ENCODE measurements at places on chromosomes 5 and 9.

- DNase-seq: no peak
Observed at GRCh38 chr5:146718609-146719008, 159.9 kb downstream of the PPP2R2B start.

GRCh38 chr9:14345354-14346230 lies 31.7 kb upstream of the NFIB start:
- no peak for DNase-seq

- peak; percentile 27 for DNase-seq
Observed at GRCh38 chr9:74496819-74497747, at the start of gene RORB. TSS of gene RORB (plus strand) at chr9:74497335. CDS start at chr9:74497977, 642 bp downstream.

- no peak for DNase-seq
Observed at GRCh38 chr9:3909966-3910650, 384.3 kb upstream of the RFX3 start.

DNA sequence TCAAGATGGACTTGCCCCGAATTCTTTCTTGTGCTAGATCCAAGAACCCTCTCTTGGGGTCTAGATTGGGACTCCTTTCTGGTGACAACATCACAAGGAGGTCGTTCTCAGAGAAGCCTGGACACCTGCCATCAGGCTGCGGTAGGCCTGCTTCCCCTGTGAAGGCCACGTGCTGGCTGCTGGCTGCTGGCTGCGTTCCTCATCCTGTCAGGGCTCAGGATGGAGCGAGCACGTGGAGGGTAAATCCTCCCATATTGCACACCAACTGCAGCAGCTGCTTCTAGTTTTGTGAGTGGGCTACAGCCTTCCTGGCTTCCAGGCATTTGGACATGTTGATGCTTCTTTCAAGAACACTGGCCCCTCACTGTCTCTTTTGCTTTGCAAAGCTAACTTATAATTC lies 95.6 kb downstream of the HSPA4 start:
- DNase-seq: no peak

DNA sequence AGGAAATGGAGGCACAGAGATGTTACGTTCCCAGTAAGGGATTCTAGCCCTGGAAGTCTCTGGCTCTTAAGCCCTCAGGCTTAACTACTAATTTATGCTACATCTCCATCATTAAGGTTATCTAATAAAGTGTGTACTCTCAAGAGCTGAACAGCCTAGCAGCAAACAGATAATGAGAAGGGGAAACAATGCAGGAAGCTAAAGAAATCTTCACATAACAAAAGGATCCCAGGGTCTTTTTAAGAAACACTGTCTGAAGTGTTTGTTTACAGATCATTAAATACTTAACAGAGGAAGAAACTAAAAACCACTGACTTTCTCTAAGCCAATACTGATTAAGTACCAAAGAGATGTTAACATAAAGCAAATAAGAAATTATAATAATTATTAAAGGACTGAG lies 129.0 kb downstream of the PAPPA start:
- DNase-seq: no peak

GRCh38 chr5:10681731-10682679 lies 79.0 kb downstream of the DAP start:
- no peak for DNase-seq

DNA sequence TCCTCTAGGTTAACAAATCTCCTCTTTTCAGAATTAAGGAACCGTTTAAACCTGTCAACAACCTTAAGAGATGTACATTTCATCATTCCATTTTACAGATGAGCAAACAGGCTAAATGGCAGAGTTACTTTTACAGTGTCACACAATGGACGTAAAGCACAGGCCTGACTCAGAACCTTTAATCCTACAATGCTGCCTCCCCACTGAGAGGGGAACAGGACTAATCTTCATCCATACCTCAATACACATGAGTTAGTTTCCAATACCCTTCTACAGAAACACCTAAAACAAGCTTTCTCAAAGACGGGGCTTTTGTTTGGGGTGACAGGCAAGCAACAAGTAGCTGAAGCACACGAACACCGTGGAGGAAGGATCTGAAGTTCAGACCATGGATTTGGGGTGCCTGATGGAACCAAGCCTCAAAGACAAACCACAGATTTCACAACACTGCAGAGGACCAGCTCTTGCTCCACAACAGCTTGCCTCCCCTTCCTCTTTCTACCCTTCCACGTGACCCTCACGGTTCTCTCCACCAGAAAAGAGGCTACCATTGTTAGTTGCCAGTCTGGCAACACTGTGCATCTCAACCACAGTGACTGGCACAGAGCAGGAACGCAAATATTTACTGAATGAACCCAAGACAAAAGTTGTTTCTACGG lies 1.8 kb downstream of the RNF130 start:
- no peak for DNase-seq

DNA sequence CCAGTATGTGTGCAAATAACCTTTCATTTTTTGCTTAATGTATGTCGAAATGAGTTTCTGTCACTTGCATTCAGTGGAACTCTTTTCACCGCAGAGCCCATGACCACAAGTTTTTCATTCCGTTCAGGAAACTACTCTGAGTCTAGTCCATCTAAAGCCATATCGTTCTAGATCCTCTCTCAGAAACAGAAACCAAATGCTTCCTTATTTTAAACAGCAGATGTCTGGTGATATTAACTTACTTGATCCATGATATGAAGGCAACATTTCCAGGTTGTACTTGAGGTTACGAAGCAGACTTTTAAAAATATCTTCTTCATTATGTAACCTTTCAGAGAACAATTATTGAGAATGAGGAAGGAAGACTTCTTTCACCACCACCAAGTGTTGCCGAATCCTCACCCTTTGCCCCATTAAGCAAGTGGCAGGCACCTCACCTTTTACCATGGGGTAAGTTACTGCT lies 72.4 kb upstream of the GNAQ start:
- DNase-seq: no peak

DNA sequence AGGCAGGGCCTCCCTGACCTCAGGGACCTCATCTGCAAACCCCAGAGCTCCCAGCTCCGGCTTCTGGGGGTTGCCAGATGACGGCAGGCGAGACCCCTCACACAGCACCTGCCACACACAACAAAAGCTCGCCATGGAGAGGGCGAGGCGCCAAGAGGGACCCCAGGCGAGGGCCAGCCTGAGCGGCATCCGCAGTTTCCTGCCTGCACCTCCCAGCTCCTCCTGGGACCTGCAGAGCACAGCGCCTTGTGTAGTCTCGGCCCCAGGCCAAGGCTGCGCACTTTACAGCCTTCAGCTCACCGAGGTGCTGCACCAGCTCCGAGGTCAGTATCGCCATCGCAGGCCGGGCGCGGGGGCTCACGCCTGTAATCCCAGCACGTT lies 82.4 kb upstream of the ADAMTS2 start:
- no peak for DNase-seq

- no peak for DNase-seq
Observed at GRCh38 chr5:162703914-162704313, 636.3 kb downstream of the GABRG2 start.

- DNase-seq: no peak
Observed at GRCh38 chr9:88106492-88106891, 31.8 kb downstream of the SPATA31C2 start.

- no peak for DNase-seq
Observed at GRCh38 chr5:75706775-75707174, 10.5 kb downstream of the POC5 start.

- DNase-seq: no peak
Observed at GRCh38 chr5:180105827-180106312, 34.3 kb upstream of the RNF130 start.

Data from hepatic stellate cell (primary cell).